CD4-positive, alpha-beta T cell treated with Interleukin-4 for 1 hour (primary cell): ENCODE measurements at places on chromosomes 2 and 18.

DNA sequence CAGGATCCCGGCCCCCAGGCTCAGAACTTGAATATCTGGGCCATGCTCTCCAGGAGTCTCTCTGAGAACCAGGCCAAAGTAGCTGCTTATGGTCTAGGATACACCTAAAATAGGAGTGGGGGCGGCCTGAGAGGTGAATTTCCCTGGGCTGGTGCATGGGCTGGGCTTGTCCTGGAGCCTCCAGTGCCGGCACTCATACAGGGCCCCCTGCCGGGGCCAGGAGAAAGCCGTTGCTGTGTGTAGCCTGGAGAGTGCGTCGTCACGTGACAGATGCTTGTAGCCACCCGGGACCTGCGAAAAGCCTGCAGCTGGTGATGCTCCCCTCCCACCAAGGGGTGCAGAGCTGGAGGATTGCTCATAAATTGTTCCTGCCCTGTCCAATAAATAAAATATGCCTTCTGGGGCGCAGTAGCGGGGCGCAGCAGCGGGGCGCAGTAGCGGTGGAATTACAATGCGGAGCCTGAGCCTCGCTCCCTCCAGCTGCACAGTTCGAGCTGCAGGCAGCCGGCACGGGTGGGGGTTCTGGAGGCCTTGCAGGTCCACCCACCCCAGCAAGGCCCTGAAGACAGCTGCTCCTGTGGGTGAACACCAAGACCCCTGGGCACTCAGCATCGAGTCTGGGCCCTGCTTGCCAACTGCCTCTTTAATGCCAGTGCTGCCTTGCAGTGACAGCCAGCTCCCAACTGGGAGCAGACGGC is 289.9 kb downstream of the NDUFA10 start:
- DNase-seq = no peak

GRCh38 chr2:97936199-97936598 is 59.5 kb downstream of the TMEM131 start:
- no peak for DNase-seq

GRCh38 chr2:68709421-68709911 is 25.1 kb upstream of the ARHGAP25 start:
- peak; percentile 51 for DNase-seq

DNA sequence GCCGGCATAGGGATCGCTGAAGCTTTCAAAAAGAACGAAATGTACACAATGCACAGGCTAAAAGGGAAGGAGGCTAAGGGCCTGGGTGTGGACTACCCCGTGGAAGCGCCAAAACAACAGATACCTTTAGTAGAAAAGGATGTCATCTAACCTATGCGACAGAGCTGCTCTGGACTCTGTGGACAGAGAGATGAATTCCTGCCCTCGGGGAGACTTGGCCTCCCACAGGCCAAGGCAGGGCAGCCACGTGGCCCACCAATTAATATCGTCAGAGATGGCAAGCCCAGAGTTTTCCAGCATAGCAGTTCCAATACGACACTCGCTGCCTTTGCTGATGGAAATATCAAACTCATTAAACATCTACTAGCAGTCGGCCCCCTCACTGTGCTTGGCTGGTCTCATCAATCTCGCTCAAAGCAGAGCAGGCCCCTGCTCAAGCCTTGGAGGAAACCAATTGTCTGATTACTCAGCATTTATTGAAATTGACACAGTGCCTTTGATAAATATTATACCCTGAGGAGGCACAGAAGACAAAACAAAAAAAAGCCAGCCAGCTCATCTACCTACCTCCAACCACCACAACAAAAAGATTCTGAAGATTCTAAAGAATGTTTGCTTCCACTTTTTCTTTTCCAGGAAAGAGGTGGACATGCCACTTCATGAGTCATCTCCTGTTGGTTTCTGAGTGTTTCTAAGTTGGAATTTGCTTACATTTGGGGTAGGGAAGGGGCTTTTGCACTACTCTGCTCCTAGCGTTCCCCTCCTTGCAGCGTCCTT is 79.0 kb upstream of the ACAA2 start:
- DNase-seq = no peak

GRCh38 chr2:164898475-164898874 is 56.9 kb downstream of the SLC38A11 start:
- no peak for DNase-seq
